ENCODE measurements at places on chromosomes 1 and 21.
A peak's percentile ranks its signal among the peaks of the same experiment; 100 is the strongest.

GRCh38 chr1:185768371-185768770 is 34.2 kb downstream of the HMCN1 start:
- no peak for DNase-seq

- no peak for DNase-seq
Observed at GRCh38 chr21:18529254-18529653, 125.7 kb upstream of the TMPRSS15 start.

- no peak for DNase-seq
Observed at GRCh38 chr1:222310836-222311235, 237.1 kb downstream of the HHIPL2 start.

DNA sequence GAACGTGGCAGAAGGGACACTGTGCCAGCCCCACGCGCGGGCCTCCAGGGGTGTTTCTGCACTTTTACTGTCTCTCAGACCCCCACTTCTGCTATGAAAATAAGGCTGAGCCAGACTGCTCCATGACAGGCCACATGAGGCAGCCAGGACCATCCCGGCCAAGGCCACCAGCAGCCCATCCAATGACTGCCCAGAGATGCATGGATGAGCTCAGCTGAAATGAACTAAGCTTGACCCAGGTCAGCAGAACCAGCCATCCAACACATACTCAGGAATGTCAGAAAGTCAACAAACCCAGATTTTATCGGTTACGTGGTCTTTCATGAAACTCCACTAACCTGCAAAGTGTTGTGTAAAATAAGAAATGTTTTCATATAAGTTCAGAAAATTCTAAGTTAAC is 51.2 kb downstream of the CCDC185 start:
- no peak for DNase-seq

- DNase-seq = no peak
Observed at GRCh38 chr1:98336472-98337083, 324.9 kb upstream of the SNX7 start.

- DNase-seq = no peak
Observed at GRCh38 chr1:247475793-247476192, 17.9 kb upstream of the OR2B11 start.

- peak; percentile 27 for DNase-seq
Observed at GRCh38 chr1:228141226-228142044, 1.4 kb downstream of the GUK1 start.

GRCh38 chr1:146020058-146021049 is 1.2 kb downstream of the HJV start:
- no peak for DNase-seq

All from activated CD4-positive, alpha-beta T cell treated with anti-CD3 and anti-CD28 coated beads for 4 hours (primary cell).